GM12865 (cell line): ENCODE measurements at places on chromosomes 16 and 17.
A peak's percentile ranks its signal among the peaks of the same experiment; 100 is the strongest.

- no peak for DNase-seq
Measured at GRCh38 chr17:9842057-9842758, 16.5 kb downstream of the GLP2R start.

DNA sequence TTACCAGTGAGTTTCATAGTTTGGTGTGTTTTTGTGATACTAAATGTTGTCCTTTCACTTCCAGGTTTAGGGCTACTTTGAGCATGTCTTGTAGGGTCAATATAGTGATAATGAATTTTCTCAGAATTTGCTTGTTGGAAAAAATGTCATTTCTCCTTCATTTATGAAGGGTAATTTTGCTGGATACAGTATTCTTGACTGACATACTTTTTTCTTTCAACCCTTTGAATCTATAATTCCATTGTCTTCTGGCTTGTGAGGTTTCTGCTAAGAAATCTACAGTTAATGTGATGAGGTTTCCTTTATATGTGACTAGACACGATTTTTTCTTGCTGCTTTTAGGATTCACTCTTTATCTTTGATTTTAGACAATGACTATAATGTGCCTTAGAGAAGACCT is 219.3 kb downstream of the BCAS3 start:
- no peak for DNase-seq

DNA sequence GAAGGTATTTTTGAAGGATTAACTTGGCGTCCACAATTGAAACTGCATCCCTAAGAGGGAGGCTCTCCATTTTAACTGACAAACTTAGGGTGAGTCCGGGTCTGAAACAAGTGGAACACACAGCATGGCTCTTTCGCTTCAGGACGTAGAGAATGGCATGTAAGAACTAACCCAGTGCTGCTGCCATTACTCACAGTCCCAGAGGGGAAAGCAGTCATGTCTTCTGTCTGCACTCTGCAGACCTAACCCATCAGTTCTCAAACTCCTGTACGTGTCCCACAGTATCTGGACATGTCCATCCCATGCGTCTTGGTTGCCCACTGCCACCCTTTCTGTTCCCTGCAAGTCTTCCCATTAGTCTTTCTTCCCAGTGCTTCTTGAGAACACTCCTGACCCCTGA is 563 bp downstream of the ST6GALNAC1 start:
- no peak for DNase-seq

- peak; percentile 35 for DNase-seq
Measured at GRCh38 chr16:23064639-23065038, 84.6 kb downstream of the USP31 start.

- DNase-seq = no peak
Measured at GRCh38 chr17:56678249-56679114, 85.0 kb downstream of the NOG start.

- no peak for DNase-seq
Measured at GRCh38 chr16:369275-369865, 968 bp downstream of the MRPL28 start.

- DNase-seq = no peak
Measured at GRCh38 chr16:31090540-31090939, 1.8 kb upstream of the PRSS53 start.

GRCh38 chr16:87974178-87974577 is 22.9 kb downstream of the BANP start:
- no peak for DNase-seq

DNA sequence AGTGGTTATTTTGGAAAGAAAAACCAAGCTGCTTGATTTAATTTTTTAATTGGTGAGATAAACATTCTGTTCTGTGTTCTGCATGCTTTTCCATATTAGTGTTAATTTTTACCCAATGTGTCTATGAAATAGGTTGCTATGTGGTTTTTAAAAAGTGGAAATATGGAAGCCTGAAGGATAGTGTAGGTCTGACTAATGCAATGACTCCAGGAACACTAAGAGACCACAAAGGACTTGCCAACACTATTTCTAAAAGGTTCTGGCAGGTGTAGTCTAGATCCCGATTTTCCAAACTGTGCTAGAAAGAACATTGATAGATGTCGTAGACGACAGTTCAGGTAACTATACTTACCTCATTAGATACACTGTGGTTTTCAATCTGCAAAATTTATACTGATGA is 877.4 kb upstream of the GOT2 start:
- no peak for DNase-seq

GRCh38 chr16:85682516-85682915 is 6.2 kb downstream of the GINS2 start:
- no peak for DNase-seq

- DNase-seq = no peak
Measured at GRCh38 chr17:60159479-60159866, 9.7 kb downstream of the CA4 start.

DNA sequence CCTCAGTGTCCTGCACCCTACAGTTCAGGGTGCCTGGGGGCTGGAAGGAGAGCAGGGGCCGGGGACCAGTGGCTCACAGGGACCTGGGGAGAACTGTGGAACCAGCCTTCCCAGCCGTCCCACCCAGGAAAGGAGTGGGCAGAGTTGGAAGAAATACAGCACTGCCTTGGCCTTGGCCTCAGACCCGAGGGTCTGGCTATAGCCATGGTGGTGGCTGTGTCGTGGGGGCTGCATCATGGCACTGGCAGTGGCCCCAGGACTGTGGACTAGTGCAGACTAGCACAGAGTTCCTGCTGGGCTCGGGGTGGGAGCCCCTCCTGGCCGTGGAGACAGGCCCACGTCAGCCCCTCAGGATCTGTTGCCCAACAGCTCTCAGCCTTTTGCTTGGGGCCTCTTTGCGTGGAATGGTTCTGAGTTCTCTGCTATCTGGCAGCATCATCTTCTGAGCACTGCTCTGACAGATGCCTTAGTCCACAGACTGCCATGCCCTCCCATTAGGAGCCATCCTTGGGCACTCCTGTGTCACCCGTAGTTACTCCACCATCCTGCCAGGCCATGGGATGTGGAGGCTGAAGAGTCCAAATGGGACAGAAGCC is 12.6 kb upstream of the DNASE1 start:
- DNase-seq = no peak

DNA sequence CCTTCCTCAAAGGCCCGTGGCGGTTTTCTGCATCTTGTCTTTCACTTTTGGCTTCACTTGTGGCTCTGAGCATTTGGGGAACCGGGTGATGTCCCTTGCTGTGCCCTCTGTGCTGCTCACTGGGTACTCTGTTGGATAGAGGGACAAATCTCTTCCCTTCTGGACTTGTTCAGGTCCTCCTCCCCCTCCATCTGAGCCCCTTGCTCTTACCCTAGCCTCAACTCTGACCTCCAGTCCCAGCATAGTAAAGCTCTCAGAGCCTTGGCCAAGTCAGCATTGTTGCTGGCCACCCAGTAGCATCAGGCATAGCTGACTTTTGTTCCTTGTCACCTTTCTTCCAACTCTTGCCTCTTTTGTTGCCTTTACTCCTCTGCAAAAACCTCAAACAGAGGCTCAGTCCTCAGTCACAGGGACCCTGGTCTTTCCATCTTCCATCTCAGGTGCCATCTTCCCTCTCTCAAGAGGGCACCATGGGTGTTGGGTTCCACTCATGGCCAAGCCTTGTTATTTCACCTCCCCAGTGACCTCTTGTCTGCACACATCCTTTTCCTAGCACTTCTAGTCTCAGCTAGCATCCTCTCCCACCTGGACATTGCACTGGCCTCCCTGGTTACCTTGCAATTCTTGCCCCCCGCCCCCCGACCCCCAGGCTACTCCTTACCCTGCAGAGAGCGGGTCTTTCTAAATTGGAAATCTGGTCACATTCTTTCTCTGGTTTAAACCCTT is 393 bp upstream of the PSMB10 start:
- peak; percentile 93 for DNase-seq

GRCh38 chr16:12881182-12881581 is 20.2 kb upstream of the SHISA9 start:
- no peak for DNase-seq

GRCh38 chr17:1905190-1905913 is 75.5 kb downstream of the RPA1 start:
- DNase-seq = no peak

DNA sequence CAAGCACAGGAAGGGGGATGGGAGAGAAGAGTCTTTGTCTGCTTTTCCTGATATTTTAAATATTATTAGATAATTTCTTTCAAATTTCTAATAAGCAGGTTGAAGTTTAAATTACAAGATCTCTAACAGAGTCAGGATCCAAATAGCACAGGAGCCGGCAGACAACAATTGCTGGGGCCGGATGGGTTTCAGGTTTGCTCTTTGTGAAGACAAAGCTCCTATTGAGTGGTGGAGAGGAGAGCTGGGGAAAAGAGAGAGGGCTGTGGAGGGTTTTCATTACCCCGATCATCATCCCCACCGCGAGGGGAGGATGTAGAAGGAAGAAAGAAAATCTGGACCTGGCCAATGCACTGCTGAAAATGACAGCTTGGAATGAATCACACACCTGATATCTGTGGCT is 197.3 kb downstream of the SOX9 start:
- no peak for DNase-seq

- no peak for DNase-seq
Measured at GRCh38 chr16:20249211-20249610, 78.1 kb downstream of the GP2 start.

DNA sequence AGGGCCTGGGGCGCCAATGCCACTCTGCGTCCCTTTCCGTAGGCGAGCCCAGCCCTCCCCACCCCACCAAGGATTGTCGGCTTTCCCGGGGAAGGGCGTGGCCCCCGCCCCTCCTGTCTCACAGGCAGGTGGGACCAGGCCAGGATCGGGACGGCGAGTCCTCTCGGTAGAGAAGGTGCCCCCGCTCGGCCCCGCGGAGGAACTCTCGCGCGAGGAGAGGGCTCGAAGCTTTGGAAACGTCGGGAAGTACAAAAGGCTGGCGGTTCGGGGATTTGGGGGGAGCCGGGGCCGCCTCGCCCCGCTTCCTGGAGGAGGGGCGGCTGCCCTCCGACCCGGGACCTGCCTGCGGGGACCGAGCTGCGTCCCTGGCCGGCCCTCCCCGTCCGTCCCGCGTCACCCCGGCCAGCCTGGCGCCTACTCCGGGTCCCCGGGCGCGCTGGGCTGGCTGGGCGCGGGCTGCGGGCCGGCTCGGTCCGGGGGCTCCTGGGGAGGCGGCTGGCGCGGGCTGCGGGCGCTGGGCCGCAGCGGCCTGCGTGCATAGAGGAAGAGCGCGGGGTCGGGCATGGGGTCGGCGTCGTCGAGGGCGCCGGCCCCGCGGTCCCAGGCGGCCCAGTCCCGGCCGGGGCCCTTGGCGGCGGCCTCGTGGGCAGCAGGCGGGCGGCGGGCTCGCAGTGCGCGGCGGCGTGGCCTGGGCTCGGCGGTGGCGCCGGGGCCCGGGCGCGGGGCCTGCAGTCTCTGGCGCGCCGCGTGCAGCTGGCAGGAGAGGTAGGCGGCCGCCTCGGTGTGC is 12.6 kb upstream of the CLUH start:
- DNase-seq = no peak

DNA sequence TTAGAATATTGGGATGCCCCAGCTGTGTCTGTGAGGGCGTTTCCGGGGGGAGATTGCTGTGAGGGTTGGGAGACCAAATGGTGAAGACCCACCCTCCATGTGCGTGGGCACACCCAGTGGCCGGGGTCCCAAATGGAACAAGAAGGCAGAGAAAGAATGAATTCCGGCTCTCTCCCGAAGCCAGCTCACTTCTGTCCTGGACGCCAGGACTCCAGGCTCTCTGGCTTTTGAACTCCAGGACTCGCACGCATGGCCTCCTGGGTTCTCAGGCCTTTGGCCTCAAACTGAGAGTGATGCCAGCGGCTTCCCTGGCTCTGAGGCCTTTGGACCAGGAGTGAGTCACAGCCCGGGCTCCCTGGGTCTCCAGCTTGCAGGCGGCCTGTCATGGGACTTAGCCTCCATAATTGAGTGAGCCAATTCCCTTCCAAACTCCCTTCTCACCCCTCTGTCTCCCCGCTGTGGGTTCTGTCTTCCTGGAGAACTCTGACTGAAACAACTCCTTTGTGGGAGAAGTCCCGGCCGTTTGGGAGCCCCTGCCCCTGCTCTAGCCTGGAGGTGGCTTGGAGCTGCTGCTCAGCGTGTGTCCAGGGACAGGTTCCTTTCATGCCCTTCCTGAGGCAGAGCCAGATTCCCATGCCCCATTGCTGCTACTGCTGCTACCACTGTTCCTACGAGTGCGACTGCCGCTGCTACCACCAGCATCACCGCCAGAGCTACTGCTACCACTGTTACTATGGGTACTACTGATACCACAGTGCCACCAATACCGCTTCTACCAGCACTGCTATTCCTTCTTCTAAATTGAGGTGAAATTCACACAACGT is 49.8 kb upstream of the CBX4 start:
- no peak for DNase-seq

DNA sequence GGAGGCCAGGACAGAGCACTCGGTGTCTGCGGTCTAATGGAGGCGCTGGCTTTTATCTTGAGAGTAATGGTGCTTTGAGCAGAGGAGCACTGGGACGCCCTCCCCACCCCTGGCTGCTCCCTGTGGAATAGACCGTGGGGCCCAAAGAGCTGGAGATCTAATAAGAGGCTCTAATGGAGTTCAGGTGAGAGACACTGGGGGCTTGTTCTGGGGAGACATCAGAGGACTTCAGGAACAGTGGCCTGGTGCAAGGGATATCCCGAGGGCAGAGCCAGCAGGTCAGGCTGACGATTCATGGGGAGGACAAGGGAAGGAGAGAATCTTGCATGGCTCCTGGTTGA is 9.5 kb upstream of the KRT19 start:
- DNase-seq = no peak

- DNase-seq = no peak
Measured at GRCh38 chr17:67385122-67385988, 8.3 kb downstream of the PITPNC1 start.

GRCh38 chr16:59632276-59632855 is 898.2 kb upstream of the GOT2 start:
- no peak for DNase-seq

DNA sequence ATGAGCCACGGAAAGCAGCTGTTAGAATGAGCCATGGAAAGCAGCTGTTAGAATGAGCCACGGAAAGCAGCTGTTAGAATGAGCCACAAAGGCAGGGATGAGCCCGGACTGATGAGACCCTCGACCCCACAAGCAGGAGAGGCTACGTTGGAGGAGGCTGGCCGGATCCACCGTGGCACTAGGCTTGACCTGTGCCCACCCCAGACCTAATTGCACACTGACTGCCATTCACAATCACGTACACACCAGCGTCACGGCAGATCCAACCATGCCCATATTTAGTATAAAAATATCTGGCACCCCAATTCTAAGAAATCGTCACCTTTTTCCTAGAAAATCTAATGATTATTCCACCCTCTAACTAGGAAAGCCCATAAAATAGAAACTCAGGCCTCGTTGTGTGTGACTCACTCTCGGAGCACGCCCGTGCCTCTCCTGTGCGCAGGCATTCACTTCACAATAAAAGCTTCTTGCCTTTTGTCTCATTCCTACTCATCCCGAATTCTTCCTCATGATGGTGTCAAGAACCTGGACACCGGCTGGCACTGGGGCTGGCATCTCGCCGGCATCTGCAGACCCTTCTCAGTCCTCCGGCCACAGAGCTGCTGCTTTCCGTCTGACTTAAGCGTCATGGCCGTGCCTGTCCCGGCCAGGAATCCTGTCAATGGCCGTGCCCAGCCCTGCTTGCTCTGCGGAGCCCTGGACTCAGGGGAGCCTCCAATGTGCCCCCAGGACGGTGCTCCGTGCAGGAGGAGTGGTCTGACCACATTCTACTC is 5.5 kb upstream of the SECTM1 start:
- DNase-seq = no peak

- no peak for DNase-seq
Measured at GRCh38 chr16:51939378-51939871, 607.5 kb downstream of the TOX3 start.
